ENCODE measurements at places on chromosomes 6 and 20.
A peak's percentile ranks its signal among the peaks of the same experiment; 100 is the strongest.

DNA sequence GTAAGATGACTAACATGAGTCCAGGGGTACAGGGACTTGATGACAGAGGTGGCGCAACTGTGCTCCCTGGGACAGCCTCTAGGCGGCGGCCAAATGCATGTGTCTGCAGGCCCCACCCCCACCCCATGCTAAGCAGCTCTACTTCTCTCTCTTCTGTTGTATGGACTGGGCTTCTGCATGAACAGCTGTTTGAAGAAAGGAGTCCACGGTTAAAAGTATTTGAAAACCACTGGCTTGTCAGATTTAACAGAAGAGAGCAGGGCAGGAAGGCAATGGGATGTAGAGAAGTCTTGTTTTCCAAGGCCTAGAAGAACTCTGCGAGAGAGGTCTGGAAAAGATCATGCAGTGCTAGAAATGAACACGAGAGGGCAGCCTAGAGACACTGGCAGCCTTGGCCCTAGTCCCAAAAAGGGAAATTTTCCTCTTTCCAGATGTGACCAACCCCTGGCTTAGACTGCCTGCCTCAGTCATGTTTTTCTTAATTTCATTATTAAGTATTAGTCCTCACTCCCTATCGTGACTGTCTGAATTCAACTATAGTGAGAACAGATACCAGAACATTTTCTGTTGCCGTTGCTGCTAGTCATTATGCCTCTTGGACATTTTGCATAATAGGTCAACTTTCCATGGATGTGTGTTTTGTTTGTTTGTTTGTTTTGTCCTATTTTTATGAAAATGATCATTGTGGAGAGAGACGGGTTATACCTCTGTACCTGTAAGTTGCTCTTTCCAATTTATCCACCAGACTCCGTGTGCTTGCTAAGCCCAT is 265.0 kb downstream of the ADGRG6 start:
- ATAC-seq = peak; percentile 56

GRCh38 chr6:138222901-138223546 is 4.7 kb upstream of the PBOV1 start:
- no peak for ATAC-seq

DNA sequence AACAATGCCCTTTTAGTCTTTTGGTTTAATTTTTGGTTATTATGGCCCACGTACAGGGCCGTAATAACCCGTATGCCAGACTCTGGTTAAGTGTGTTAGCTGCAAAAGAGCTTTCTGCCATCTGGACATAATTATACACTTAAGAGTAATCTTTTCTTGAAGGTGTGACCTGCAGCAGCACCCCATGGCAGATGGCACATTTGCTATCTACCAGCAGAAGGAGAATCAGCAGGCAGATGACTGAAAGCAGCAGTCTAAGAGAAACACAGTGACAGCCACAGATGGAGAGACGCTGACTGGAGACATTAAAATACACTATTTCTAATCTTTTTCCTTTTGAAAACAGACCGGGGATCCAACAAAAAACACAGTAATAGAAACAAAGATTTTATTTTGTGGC is 18.7 kb downstream of the ASF1A start:
- ATAC-seq = no peak

DNA sequence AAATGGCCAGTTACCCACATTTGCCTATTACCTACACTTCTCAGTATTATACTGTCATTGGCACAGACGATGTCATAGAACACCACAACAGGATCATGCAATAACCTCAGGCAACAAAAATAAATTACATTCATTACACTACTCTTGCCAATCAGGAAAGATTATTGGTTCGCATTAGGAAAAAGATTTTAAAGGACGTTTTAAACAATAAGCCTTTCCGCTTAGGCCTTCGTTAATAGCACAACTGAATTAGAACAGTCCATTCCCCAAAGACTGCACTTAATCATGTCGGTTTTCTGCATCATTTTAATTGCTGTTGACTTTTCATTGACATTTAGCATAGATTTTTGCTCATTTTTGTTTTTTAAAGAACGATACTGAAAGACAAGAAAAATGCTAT is 912 bp upstream of the SENP6 start:
- no peak for ATAC-seq

- ATAC-seq = no peak
Observed at GRCh38 chr20:46144432-46145025, 26.4 kb downstream of the CD40 start.

DNA sequence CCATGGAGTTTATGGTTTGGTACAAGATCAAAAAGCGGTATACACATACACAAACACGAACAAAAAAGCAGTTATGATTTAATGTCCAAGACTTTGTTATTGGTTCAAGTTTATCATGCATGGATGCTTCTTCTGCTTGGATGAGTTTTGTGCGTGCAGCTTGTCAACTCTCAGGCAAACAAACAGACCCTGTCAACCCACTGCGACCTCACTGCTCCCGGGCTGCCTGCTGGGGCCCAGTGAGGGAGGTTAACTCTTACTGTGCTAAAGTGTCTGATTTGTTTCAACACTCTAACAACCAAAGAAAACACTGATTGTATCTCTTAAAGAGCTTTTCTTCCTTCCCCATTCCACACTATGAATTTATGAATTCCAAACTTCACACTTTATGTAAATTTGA is 26.8 kb upstream of the DDR1 start:
- ATAC-seq = no peak

GRCh38 chr20:1468117-1468624 is 1.5 kb upstream of the NSFL1C start:
- no peak for ATAC-seq
